ENCODE measurements at places on chromosomes 13 and 19.
A peak's percentile ranks its signal among the peaks of the same experiment; 100 is the strongest.

DNA sequence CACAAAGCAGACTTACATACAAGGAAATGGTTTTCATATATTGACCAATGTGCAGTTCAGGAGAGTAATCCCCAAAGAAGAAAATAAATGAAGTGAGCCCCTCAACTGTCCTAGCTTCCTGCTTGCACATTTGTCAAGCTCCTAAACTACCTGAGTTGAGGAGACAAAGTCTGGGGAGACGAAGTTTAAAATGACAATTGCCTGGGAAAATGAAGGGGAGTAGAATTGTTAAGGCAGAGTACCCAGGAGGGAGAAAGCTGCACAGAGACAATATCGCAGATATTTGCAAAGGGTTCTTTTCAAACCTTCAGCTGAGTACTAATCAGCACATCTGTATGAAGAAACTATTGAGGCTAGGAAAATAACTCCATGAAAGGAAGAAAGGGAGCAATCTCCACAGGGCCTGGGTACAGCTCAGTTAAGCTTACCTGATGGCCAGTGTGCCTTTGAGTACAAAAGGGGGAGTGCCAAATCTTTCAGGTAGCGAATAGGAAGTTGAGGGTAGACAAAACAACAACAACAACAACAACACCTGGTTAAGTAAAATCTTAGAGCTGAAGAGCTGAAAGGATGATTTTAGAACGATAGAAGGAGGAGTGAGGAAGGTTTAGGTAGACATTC, 1700.1 kb upstream of the PRR20A start:
- DNase-seq, result no peak

- peak; percentile 82 for DNase-seq
These were observed 8.3 kb upstream of the MZF1 start for GRCh38 chr19:58581227-58582141.

DNA sequence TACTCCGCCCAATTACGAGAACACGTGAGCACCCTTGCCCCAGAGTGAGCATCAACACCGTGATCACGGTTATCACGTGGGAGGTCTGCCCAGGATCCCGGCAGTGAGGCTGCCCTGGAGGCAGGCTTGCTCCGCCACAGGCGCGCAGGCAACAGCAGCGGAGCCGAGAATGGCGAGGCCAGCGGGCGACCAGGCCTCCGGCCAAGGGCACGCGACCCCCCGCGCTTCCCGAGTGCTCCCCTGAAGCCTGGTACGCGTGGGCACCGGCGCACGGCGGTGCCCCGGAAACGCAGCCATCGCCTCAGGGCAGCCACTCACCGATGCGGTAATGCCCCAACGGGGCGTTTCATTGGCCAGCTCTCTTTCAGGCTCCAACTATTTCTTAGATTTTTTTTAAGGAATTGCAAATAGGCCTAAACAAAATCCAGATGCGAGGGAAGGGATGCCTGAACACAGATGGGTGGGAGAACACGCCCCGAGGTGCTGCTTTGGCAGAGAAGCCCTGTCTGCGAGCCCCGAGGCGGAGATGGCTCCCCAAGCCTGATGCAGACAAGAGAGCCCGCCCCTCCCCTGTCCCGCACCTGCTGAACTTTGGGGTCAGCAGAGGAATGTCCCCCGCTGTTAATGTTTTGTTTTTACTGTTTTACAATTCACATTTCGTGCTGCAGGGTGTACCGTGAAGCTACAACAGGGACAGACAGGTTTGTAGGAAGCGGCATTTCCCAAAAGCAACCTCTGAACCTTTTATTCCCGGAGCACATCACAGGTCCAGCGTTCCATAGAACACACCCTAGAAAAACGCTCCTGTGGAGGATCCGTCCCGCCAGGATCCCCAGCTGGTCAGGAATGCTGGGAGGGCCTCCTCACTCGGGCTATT, 132.7 kb downstream of the ZDHHC20 start:
- DNase-seq, result no peak

- DNase-seq, result no peak
These were observed 242.7 kb downstream of the DCLK1 start for GRCh38 chr13:35888457-35888883.

GRCh38 chr13:32047088-32047487, 15.5 kb downstream of the FRY start:
- DNase-seq, result no peak

- DNase-seq, result no peak
These were observed 15.8 kb upstream of the TUBGCP3 start for GRCh38 chr13:112603641-112604225.

GRCh38 chr19:55500368-55500952, 12.2 kb downstream of the SSC5D start:
- no peak for DNase-seq

GRCh38 chr13:48146636-48147035, 51.7 kb upstream of the MED4 start:
- no peak for DNase-seq

DNA sequence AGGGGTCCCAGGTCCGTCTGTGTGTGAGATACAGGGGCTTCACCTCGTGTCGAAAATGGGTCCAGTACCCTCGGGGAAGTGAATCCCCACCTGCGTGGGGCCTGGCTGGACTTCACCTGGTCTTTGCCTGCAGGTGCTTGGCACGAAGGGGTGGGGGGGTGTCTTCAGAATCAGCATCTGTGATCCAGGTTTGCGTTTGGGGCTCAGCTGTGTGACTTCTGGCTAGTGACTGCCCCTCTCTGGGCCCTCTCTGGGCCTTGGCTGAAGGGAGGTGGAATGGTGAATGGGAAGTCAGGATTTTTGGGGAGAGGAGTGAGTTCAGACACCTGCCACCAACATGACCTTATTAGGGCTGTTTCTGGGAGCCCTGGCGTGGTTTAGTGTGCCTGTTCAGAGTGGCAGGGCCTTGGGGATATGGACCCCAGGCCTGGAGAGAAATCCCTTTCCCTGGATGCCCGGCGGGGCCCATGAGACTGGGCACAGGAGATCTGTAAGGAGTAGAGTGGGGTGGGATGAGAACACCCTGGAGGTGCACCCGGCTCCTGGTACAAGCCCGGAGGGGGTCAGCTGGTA, 2.7 kb downstream of the CELF5 start:
- DNase-seq, result no peak

- DNase-seq, result no peak
These were observed 845.3 kb upstream of the MIR17HG start for GRCh38 chr13:90502153-90502552.

GRCh38 chr19:6015841-6016545, 38.1 kb upstream of the RANBP3 start:
- no peak for DNase-seq

DNA sequence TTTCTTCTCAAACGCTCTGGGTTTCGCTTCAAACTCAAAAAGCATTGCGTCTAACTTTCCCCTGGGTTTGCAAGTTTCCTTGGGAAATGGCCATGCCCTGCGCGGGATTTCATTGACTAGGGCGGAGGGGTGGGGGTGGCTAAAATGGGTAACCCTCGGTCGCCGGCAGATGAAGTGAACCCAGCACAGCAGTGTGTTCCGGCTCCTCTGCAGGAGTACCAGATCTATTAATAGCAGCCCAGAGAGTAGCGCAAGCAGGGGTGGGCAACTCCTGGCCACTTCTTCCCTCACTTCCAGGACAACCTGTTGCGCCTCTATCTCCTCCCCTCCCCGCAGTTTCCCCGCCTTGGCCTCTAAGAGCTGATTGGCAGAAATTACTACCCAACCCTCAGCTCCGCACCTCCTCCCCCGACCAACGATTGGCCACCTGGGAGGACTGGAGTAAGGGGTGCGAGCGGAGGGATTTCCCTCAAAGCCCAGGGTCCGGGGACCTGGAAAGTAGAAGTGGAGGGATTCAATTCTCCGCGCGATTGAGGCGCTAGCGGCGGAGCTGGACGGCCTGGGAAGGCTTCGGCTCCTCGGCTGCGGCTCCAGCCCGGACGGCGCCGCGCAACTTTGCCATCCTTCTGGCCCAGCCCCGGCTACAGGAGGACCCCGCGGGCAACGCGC, at the start of gene FREM2:
TSS of gene FREM2 (plus strand) at position 501 of the 669 bp plus-strand sequence. CDS start 268 bp downstream, outside the sequence.
- DNase-seq, result no peak

GRCh38 chr13:45055198-45055901, 65.0 kb upstream of the GTF2F2 start:
- DNase-seq, result no peak

GRCh38 chr19:38928391-38929001, 2.1 kb downstream of the SARS2 start:
- DNase-seq, result no peak

DNA sequence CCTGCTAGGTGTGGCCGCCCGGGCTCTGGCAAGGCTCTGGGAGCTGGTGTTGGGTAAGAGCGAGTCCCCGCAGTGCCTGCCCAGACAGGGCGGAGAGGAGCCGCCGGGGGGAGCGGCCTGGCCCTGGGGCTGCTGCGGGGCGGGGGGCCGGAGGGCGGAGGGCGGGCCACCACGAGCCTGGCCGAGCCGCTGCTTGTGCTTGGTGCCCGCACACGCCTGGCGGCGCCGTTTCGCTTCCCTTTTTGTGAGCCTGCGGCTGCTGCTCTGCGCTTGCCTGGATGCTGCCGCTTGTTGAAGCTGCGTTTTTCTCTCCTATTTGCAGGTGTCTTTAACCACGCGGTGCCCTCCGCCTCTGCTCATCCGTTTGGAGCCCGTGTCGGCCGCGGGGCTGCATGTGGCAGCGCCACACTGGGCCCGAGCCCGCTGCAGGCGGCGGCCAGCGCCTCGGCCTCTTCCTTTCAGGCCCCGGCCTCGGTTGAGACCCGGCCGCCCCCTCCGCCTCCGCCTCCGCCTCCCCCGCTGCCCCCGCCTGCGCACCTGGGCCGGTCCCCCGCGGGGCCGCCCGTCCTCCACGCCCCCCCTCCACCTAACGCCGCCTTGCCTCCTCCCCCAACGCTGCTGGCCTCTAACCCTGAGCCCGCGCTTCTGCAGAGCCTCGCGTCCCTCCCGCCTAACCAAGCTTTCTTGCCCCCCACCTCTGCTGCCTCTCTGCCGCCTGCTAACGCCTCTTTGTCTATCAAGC, 8.5 kb downstream of the PLEKHJ1 start:
- no peak for DNase-seq

DNA sequence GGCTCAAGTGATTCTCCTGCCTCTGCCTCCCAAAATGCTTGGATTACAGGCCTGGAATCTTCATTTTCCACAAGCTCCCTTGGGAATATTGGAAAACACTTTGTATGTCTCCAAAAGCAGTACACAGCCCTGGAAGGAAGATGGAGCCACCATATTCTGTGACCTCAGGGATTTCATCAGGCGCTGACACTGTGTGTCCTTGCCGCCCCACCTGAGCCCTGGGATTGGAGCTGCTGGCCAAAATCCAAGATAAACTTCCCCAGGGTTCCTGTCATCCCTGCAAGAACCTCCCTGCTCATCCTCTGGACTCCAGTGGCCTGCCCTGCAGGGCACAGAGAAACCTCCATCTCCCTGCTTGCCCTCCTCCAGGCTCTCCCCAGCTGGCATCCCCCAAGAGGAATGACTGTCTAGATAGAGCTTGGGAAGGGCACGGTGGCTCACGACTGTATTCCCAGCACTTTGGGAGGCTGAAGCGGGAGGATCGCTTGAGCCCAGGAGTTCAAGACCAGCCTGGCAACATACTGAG, 1.3 kb upstream of the GNG7 start:
- DNase-seq, result no peak

DNA sequence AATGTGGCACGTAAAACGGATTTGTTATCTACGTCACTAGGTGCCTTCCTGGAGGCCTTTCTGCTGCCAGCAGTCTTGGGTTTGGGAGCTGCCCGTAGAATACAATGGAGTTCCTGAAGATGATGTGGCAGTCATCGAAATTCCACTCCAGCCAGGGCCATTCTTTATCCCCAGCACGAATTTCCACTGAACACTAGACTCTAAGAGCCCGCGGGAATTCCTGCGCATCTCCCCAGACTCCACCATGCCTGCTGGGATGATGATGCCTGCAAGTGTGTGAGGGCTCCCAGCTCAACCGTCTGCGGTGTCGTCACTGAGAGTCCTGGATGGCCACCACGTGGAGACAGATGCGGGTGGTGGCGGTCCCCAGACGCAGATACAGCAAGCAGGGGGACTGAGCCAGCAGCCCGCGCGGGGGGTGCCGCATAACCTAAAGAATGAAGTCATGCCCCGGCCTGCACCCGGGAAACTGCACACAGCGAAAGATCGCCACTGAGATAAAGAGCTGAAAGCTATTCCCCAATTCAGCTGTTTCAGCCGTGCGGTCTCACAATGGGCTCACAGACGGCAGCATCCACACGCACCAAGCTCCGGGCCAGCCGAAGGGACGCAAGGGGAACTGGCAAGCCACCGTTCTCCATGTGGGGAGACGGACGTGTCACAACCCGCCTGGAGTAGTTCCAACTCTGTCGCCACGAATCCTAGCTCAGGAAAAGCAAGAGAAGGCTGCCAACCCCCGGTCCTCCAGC, 41.1 kb downstream of the COL4A1 start:
- no peak for DNase-seq

- no peak for DNase-seq
These were observed 2474.2 kb downstream of the PCDH9 start for GRCh38 chr13:64755961-64756360.
